ENCODE measurements at places on chromosomes 3 and 15.

- no peak for DNase-seq
These were observed 16.0 kb upstream of the LRRK1 start for GRCh38 chr15:100903168-100903554.

DNA sequence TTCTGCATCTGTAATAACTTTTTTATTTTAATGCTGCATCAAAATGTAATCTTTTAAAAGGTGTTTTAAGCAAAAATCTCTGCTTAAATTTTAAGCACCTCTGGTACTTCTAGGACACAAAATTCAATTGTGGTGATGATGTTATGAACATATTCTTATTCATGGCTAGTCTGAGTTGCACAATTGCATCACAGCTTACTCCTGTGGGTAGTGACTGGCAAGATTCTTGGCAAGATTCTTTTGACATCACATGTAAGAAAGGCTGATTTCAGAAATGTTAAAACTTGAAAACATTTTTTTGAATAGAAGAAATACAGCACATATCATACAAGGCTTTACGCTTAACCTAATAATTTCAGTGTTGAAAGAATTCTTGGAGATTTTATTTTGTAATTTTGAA lies 35.7 kb downstream of the IQCH start:
- DNase-seq, result no peak

GRCh38 chr3:166307756-166308350 lies 470.6 kb upstream of the BCHE start:
- no peak for DNase-seq

DNA sequence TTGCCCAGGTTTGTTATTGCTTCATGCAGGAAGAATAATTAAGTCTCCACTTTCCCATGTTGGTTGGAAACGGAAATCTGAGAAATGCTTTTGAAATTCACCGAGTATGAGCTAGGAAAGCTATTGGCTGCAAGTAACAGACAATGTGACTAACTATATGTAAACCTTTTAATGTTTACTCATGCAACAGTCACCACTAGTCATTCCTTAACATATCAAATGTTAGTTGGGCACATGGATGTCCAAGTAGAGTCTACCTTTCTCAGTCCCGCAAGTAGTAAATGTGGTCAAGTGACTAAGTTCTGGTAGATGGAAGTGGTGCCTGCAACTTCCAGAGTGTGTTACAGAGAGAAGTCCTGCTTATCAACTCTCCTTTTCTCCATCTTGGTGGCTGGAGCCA lies 52.5 kb downstream of the KLF15 start:
- no peak for DNase-seq

DNA sequence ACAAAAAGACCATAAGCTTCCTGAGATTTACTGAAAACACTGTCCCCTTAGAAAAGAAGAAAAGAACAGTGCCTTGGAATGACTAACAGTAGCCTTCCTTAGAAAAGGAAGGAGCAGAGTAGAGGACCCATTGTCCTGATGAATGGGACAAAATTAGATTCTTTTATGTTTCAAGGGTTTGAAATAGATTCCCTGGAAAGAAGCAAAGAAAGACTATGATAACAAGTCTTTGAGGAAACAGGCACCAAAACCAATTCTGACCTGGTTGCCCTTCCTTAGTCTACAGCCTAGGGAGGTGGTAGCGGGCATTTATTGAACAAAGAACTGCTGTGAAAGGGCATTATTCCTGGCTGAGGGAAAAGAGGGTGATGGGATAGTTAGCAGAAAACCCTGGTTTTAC lies 1024.8 kb downstream of the TBL1XR1 start:
- no peak for DNase-seq

Data from posterior cingulate gyrus (tissue), 11 donors.